SJCRH30 (cell line): ENCODE measurements at places on chromosomes 2 and 18. TPM values are rescaled to one million over a fixed set of nuclear protein-coding genes. Genes with fewer than 3 reads are reported as not detected.

POTEI gene
- total RNA-seq: 0.25 and 0.47 TPM in 2 replicates

- DNase-seq: no peak
Observed at GRCh38 chr2:41892476-41892875, 155.3 kb upstream of the PKDCC start.

GIGYF2 gene
- total RNA-seq: 79.5 and 97.2 TPM in 2 replicates

GRCh38 chr2:224309176-224309575 is 92.7 kb downstream of the FAM124B start:
- DNase-seq: peak; percentile 72

GRCh38 chr2:153967248-153967973 is 95.7 kb downstream of the GALNT13 start:
- no peak for DNase-seq

- no peak for DNase-seq
Observed at GRCh38 chr2:120368086-120368485, 22.1 kb downstream of the INHBB start.

- no peak for DNase-seq
Observed at GRCh38 chr2:8447610-8448221, 234.1 kb upstream of the ID2 start.

DNA sequence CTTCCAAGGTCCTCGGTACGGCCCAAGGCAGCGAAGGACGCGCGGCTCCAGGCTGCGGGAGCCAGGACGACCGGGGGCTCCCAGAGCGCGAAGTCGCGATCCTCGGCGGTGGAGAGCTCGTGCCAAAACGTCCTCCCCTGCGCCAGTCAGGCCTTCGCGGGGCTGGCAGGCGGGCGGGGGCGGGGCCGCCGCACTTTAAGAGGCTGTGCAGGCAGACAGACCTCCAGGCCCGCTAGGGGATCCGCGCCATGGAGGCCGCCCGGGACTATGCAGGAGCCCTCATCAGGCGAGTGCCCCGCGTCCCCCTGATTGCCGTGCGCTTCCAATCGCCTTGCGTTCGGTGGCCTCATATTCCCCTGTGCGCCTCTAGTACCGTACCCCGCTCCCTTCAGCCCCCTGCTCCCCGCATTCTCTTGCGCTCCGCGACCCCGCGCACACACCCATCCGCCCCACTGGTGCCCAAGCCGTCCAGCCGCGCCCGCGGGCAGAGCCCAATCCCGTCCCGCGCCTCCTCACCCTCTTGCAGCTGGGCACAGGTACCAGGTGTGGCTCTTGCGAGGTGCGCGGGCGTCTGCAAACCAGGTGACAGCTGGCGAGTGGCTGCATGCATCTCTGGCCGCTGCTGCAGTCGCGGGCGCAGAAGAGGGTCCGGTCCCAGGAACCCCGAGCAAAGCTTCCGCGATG is at the start of gene CIDEA:
CIDEA (plus strand) TSS at position 226 of the 684 bp plus-strand sequence; CDS start at position 249, 23 bp downstream.
- no peak for DNase-seq

- DNase-seq: no peak
Observed at GRCh38 chr2:96546797-96547196, 10.2 kb downstream of the ARID5A start.

DNA sequence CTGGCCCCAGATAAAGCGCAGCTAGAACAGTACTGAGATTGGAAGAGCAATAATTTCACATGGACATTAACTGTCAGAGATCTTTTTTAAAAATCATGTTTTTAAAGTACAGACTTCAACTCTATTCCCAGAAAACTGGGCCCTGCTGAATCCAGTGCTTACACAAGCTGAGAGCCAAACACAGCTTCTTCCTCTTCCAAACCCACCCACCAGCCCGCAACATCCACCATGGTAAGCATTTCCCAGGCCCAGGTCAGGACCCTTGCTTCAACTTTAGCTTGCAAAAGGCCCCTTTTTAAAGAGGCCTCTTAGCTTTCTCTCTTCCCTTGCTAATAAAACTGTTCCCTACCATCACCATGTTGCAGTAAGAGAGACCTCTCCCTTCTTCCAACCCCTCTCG is 2.1 kb downstream of the AAK1 start:
- no peak for DNase-seq

MAP3K19 gene
- not detected in 2 replicates for total RNA-seq

DNA sequence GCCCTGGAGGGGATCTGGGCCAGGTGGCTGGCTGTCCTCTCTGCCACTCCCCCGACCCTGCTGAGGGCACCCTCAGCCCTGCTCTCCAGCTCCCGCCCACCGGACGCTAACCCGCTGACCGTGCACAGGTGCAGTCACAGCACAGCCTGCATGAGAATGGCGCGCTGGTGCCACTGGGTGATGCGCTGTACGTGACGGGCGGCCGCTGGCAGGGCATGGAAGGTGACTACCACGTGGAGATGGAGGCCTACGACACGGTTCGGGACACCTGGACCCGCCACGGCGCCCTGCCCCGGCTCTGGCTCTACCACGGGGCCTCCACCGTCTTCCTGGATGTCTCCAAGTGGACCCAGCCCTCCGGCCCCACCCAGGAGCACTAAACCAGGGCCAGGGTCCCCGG is 8.1 kb upstream of the ERFE start:
- DNase-seq: no peak

GRCh38 chr2:121086450-121086849 is 198.6 kb downstream of the TFCP2L1 start:
- DNase-seq: no peak

GRCh38 chr2:42239811-42240210 is 70.7 kb downstream of the EML4 start:
- DNase-seq: no peak

DNA sequence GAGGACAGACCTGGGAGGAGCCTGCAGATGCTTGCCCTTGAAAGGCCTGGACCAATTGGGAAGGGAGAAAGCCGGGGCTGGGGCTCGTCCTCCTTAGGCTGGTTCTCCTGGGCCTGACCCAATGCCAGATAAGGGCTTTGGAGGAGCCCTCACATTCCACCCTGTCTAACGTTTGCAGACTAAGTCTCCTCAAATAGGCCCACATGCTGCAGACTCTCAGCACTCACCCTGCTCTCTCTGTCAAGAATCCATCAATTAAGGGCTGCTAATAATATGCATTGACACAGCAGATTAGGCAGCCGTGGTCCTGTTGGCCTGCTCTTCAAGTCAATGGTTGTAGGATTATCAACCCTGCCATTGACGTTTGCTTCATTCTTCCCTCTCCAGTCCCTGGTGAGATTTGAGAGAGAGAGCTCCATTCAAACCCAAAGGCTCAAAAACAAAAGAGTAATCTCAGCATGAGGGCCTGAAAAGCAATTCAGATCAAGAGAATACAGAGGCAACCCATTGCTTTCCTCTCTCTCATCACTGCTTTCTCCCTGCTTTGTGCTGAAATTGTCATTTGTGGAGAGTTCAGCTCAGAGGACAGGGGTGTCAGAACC is 167.6 kb downstream of the INSIG2 start:
- DNase-seq: no peak

DNA sequence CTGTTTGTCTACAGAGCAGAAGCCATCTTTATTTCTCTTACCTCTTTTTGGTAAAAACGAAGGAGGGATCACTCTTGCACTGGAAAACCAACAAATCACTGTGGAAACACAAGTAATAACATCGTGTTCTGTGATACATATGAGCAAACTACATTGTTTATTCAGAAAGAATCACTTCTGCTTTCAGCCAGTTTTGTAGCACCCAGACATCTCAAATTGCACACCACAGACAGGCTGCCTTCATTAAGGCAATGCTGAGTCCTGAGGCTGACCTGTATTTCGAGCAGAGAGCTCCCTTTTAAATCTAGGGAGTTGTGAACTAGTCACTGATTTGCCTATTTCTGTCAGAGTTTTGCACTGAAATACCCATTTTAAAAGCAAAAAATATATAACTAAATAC is 1003.2 kb upstream of the FAM98A start:
- DNase-seq: peak; percentile 11

DNA sequence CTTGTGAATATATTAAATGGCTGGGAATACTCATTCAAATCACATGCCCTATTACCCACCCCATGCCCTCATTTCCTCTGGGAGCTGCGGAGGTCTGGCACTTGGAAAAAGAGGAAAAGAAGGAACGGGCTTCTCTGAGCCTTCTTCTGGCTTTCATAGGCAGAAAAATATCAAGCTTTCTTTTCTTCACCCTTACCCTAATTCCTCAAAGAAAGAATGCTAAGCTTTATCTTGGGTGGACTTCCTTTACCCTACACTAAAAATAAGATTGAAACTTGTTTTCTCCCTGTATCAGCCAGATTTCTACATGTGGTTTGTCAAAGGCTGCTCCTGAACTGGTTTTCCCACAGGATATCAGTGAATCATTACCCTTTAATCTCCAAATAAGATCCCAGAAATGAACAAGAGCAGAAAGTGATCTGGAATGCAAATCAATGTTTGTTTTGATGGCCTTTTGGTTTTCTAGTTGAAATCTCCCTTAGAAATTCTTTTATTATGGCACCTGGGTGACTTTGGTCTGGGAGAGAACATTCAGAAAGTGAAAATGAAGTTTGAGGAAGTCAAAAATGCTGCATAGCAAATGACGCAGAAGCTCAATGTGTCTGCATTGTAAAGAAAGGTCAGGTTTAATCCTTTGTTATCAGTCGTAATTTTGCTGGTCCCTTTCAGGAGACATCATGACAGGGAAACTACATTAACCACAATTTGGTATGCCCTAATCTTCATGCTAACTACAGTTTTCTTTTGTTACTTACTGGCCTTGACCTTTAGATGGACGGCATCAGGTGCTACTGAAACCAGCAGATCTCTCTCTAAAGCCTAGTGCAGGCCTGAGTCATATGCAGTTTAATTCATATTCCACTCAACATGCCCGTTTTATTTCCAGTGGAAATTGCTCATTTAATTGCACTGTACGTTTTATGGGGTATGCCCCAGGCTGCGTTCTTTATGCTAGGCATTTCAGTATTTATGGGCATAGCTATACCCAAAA is 46.6 kb upstream of the HNRNPA3 start:
- peak; percentile 91 for DNase-seq
